ENCODE measurements at places on chromosomes 3 and 15. TPM values are rescaled to one million over a fixed set of nuclear protein-coding genes. Genes with fewer than 3 reads are reported as not detected.

SEMA3F gene
- 0.12 TPM for total RNA-seq

IL17RB gene
- total RNA-seq, result 2.7 TPM

MNS1 gene
- 0.26 TPM for total RNA-seq

HDGFL3 gene
- 83.1 TPM for total RNA-seq

EIF4E3 gene
- total RNA-seq, result 20.4 TPM

LRRC3B gene
- total RNA-seq, result not detected

All from natural killer cell treated with Interleukin-12 subunit alpha and Interleukin-12 subunit beta and Interleukin-15 and Interleukin-18, amount 100 ng/mL, for 72 hours (primary cell).